Left renal pelvis (tissue), 4 donors: ENCODE measurements at places on chromosomes 11 and 22.

DNA sequence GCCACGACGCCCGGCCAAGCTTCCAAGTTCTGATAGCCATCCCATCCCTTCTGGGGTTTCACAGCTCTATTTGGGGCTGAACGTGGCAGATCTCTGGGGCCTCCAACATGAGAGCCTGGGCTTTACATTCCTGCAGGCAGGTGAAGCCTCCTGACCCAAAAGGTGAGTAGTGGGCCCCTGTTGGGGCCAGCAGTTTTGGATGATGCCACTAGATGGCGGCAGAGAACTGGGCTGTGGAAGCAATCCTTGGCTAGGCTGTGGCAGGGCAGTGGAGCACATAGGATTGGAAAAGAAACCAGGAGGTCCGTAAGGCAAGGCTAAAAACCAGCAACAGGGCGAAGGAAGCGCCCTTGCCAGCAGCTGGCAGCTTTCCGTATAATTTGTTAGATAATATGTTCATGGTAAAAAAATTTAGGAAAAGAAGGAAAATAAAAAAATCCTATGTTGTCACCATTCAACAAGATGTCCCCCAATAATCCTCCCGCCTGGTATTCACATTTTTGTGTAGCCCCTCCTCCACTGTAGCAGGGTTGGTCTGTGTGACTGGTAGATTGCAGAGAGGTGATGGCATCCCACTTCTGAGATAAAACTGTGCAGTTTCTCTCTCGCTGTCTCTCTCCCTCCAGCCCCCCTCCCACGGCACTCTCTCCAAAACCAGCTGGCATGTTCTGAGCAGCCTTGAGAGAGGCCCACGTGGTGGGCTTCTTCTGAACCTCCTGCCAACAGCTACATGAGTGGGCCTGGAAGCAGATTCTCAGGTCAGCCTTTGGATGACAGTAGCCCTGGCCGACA is 43.6 kb upstream of the OR4B1 start:
- peak; percentile 30 for DNase-seq

GRCh38 chr11:69746752-69747742 is 28.1 kb downstream of the FGF4 start:
- peak; percentile 4 for DNase-seq

DNA sequence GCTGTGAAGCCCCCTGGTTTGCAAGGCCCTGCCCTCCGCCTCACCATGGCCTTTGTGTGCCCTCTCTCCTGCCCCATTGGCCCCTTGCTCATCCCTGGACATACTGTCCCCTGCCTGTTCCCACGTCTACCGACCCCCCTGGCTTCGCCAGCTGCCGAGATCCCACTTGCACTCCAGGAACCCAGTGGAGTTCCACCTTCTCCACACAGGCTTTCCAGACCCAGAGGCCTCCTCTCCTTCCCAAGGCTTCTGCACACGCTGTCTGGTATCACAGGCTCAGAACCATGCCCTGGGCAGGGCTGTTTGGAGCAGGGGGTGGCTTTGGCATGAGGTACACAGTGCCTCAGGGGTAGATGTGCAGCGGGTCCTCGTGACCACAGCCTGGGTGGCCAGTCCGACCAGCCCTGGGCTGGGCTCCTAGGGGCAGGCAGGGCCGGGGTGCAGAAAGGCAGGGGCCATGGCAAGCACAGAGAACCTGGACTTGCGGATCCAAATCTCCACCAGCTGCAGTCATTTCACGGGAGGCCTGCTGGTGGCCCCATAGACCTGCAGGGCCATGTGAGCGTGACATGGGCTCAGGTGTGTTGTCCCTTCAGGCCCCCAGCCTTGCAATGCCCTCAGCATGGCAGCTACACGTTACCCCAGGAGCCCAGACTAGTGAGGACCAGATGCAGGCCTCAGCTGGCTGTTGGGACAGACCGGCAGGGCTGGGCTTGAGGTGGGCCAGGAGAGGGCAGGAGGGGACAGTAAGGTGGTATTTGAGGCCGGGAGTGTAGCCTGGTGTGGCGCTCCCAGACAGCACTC is 9.5 kb downstream of the GRK2 start:
- DNase-seq: no peak

DNA sequence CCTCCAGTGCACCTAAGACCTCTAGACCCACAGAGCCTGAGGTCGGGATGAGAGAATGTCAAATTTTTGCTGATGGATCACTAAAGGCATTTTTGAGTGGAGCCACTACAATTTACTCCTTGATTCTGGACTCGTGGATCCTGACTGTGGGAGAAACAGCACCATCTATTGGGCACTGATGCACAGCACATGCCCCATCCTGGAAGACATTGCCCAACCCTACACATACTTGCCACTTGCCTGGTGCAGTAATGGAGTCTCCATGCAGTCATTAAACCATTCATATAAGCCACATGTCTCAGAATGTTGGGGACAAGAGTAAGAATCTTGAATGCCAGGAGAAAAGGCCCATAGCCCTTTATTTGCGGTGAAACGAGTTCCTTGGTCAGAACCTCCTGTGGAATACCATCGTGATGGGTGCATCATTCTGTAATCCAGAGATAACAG is 103.9 kb downstream of the GGTLC2 start:
- DNase-seq: no peak

- DNase-seq: no peak
These were observed 614 bp upstream of the ASCL2 start for GRCh38 chr11:2271077-2271326.

- DNase-seq: no peak
These were observed 129.5 kb downstream of the RRAS2 start for GRCh38 chr11:14229472-14229871.

- no peak for DNase-seq
These were observed 20.4 kb upstream of the POGLUT3 start for GRCh38 chr11:108518581-108518980.

DNA sequence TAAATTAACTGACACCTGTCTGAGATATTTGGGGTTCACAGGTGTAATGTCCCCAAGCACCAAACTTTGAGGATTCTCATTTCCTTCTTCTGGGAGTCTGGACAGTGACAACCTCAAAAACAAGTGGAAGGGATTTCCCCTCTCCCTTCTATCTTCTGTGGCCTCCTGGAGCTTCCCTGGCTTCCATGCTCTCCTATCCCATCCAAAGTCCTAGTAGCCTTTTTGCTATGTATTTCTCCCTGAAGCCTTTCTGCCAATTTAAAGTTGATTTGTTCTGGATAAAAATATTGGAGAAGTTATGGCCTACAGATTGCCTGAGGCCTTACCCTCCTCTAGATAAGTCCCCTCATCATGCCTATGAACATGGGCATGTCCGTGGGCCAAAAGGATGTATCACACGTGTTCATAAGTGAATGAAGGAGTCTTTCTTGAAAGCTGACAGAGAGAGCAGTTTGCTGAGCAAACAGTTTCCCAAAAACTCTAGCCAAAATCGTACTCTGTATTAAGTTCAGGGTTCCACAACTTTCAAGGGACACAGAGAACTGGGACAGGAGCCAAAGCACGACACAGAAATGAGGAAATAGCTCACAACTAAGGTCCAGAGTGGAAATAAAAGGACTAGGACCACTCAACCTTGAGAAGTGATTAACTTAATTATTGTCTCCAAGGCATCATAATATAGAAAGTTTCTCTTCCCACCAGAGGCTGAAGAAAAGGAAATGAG is 6.7 kb downstream of the HEPACAM start:
- DNase-seq: no peak

GRCh38 chr11:64747961-64748665 is 4.2 kb upstream of the RASGRP2 start:
- DNase-seq: no peak

DNA sequence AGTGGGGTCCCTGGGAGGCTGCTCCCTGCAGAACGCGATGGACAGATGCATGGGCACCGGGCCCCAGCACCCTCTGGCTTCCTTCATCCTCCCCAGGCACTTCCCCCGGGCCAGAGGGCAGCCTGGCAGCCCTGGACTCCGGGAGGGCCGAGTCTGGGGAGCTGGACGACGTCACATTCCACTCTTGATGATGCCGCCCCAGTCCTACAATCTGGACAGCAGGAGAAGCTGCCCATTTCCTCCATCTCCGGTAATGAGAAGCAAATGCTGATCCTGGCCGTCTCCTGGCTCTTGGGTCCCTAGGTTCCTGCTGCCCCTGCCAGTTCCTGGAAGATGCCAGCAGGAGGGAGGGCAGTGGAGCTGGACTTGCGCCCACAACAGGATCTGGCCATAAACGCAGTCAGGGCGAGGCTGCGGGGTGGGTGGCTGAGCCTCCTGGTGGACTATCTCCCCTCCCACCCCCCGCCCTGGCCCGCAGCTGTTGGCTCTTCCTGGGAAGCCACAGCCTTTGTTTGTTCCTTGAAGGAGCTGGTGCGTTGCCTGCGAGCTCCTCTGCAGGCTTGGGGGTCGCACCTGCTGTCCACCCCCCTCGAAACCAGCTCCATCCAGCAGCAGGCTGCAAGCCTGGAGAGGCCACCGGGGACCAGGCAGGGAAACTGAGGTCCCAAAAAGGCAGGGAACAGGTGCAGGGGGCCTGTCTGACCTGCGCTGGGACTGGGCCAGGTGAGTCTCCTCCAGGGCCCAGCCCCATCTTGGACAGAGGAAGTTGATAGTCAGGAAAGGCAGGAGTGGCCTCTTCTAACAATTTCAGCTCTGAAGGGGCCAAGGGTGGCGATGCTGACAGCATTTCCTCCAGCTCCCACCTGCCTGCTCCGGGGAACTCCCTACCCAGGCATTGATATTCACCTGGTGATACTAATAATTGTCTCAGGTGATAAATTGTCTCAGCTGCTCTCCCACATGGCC is 17.9 kb upstream of the MUC6 start:
- no peak for DNase-seq

DNA sequence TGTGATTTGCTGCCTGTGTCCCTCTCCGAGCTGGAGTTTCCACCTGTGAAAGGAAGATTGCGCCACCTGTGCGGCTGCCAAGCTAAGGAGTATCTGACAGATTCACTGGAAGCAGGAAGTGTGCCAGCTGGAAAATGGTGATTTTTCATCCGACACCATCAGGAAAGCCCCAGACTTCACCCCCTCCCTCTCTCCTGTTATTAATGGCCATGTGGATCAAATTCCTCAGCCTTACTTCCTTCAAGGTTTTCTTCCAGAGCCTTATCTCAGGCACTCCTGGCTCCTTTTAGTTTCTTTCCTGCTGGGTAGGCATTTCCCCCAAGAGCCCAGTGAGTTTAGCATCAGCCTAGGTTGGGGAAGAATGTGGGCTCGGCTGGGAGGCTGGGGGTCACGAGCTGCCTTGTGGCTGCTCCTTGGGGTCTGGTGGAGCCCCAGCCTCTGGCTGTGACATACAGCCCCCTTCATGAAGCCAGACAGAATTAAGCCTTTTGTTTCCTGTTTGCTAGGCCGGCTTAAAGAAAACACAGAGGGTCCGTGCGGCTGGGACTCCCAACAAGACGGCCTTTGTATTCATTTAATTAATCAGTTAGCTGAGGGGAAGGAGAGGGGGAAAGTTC is 37.1 kb downstream of the PKNOX2 start:
- DNase-seq: no peak
